Stomach (tissue), 19 donors: ENCODE measurements at places on chromosomes 1 and 21. TPM values are rescaled to one million over a fixed set of nuclear protein-coding genes. Genes with fewer than 3 reads are reported as not detected.
A peak's percentile ranks its signal among the peaks of the same experiment; 100 is the strongest.

The SNX7 gene
- total RNA-seq, result 38.9 TPM

DNA sequence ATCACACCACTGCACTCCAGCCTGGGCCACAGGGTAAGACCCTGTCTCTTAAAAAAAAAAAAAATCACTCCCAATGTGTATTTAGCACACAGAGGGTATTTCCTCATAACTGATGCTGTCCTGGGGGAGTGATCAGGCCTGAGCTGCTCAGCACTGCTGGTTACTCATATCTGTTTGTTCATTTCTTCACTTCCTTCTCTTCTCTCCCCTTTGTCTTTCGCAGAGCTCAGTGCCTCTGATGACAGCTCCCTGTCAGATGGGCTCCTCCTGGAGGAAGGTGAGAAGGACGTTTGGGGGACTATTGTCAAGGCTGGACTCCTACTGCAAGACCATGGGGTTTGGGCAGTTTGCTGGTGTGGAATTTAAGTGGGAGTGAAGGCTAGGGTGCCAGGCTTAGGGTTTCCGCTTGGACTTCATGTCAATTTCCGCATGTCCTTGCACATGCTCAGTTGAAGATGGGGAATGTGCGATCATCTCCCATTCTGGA is 13.0 kb downstream of the INAVA start:
- DNase-seq, result peak; percentile 26

DNA sequence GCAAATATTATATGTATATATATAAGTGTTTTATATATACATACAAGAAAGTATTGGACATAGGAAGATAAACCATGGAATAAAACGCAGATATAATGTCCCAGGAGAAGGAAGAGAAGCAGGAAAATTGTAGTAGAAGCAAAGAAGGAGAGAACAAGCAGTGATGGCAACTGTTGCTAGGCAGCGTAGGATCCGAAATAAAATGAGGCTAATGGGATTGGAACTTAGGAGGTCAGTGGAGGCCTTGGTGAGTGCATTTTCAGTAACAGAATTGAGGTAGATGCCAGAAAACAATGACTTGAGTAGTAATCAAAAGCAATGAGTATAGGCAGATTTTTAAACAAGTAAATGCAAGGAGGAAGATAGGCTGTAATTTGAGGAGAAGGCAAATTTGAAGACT is 265.8 kb downstream of the LRRC7 start:
- no peak for DNase-seq

The IGSF8 gene
- 4.9 TPM for total RNA-seq

- no peak for DNase-seq
These were observed 26.2 kb upstream of the NGF start for GRCh38 chr1:115364046-115364779.
